Sigmoid colon (tissue), 7 donors: ENCODE measurements at places on chromosomes 1 and 21. TPM values are rescaled to one million over a fixed set of nuclear protein-coding genes. Genes with fewer than 3 reads are reported as not detected.

TSPEAR gene
- not detected for total RNA-seq

RGS1 gene
- 153 TPM for total RNA-seq

SOX13 gene
- total RNA-seq = 30.9 TPM

YIPF1 gene
- 19.7 TPM for total RNA-seq

PTAFR gene
- 5.0 TPM for total RNA-seq

EDARADD gene
- not detected for total RNA-seq

ANKRD65 gene
- 23.0 TPM for total RNA-seq

GPR52 gene
- total RNA-seq = 1.5 TPM

AUNIP gene
- not detected for total RNA-seq

TRPM2 gene
- total RNA-seq = 1.6 TPM

MYOM3 gene
- total RNA-seq = under 0.01 TPM

PIGV gene
- total RNA-seq = 16.8 TPM

DNA sequence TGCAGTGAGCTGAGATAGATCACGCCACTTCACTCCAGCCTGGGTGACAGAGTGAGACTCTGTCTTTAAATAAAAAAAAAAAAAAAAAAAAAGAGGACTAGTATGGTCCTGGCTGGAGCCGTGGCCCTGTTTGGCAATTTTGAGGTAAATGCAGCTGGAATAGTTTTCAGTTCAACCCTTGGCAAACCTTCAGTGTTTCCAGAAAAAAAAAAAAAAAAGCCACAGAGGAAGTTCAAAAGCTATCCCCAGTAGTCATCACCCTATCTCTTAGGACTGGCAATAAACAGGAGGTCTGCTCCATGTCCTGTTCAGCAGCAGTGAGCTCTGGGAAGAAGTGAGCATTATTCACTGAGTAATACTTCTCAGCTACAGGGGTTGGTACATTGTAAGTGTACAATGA is 56.8 kb upstream of the ERRFI1 start:
- no peaks in the 10 kb centered on the region for H3K27me3 ChIP-seq
- H3K4me3 ChIP-seq = no peak overlapping the region
- peak overlapping the region; percentile 74 for H3K27ac ChIP-seq
- no peaks in the 10 kb centered on the region for H3K36me3 ChIP-seq
- no peak for DNase-seq

DNA sequence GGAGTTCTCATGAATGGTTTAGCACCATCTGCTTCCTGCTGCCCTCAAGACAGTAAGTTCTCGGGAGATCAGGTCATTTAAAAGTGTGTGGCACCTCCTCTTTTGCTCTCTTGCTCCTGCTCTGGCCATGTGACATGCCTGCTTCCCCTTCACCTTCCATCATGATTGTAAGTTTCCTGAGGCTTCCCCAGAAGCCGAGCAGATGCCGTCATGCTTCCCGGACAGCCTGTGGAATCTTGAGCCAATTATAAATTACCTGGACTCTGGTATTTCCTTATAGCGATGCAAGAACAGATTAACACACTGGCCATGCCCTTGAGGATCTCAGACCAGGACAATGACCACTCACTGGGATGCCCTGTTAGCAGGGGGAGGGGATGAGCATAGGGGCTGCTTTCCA is 212.3 kb downstream of the MATN1 start:
- no peaks in the 10 kb centered on the region for H3K4me1 ChIP-seq
- no peak overlapping the region for H3K27ac ChIP-seq
- H3K27me3 ChIP-seq = no peaks in the 10 kb centered on the region

GRCh38 chr1:76576876-76577524 is 290.3 kb upstream of the ST6GALNAC5 start:
- no peaks in the 10 kb centered on the region for H3K27me3 ChIP-seq
- DNase-seq = no peak
- no peaks in the 10 kb centered on the region for H3K4me1 ChIP-seq
- H3K36me3 ChIP-seq = no peaks in the 10 kb centered on the region

GRCh38 chr1:1058921-1059493 is 15.1 kb downstream of the RNF223 start:
- H3K27ac ChIP-seq = no peak overlapping the region
- peaks cover 11% of the 10 kb centered on the region for H3K36me3 ChIP-seq
- H3K27me3 ChIP-seq = peaks cover 48% of the 10 kb centered on the region
- H3K4me1 ChIP-seq = no peaks in the 10 kb centered on the region
- peak overlapping the region; percentile 46 for H3K4me3 ChIP-seq

GRCh38 chr1:66396212-66396890 is 137.6 kb upstream of the SGIP1 start:
- H3K4me1 ChIP-seq = no peaks in the 10 kb centered on the region
- H3K36me3 ChIP-seq = no peaks in the 10 kb centered on the region
- no peak overlapping the region for H3K4me3 ChIP-seq

GRCh38 chr1:11568687-11569086 is 85.5 kb downstream of the FBXO2 start:
- no peak for DNase-seq
- no peaks in the 10 kb centered on the region for H3K4me1 ChIP-seq
- no peak overlapping the region for H3K4me3 ChIP-seq
- no peak overlapping the region for H3K27ac ChIP-seq

GRCh38 chr1:116325922-116326321 is 47.1 kb upstream of the ATP1A1 start:
- no peaks in the 10 kb centered on the region for H3K4me1 ChIP-seq
- DNase-seq = no peak
- no peaks in the 10 kb centered on the region for H3K36me3 ChIP-seq

- H3K36me3 ChIP-seq = peaks cover 21% of the 10 kb centered on the region
- no peak overlapping the region for H3K4me3 ChIP-seq
- H3K4me1 ChIP-seq = peaks cover 14% of the 10 kb centered on the region
- peak; percentile 72 for DNase-seq
- H3K27me3 ChIP-seq = no peaks in the 10 kb centered on the region
Observed at GRCh38 chr1:44294588-44295007, 60.5 kb downstream of the ERI3 start.

GRCh38 chr1:191398551-191398950 is 759.7 kb upstream of the RGS18 start:
- no peak overlapping the region for H3K27ac ChIP-seq
- H3K4me1 ChIP-seq = no peaks in the 10 kb centered on the region
- no peaks in the 10 kb centered on the region for H3K27me3 ChIP-seq
- H3K4me3 ChIP-seq = no peak overlapping the region

GRCh38 chr1:32997381-32997891 is 32.8 kb upstream of the RNF19B start:
- no peaks in the 10 kb centered on the region for H3K27me3 ChIP-seq
- peak overlapping the region; percentile 30 for H3K27ac ChIP-seq
- DNase-seq = no peak

DNA sequence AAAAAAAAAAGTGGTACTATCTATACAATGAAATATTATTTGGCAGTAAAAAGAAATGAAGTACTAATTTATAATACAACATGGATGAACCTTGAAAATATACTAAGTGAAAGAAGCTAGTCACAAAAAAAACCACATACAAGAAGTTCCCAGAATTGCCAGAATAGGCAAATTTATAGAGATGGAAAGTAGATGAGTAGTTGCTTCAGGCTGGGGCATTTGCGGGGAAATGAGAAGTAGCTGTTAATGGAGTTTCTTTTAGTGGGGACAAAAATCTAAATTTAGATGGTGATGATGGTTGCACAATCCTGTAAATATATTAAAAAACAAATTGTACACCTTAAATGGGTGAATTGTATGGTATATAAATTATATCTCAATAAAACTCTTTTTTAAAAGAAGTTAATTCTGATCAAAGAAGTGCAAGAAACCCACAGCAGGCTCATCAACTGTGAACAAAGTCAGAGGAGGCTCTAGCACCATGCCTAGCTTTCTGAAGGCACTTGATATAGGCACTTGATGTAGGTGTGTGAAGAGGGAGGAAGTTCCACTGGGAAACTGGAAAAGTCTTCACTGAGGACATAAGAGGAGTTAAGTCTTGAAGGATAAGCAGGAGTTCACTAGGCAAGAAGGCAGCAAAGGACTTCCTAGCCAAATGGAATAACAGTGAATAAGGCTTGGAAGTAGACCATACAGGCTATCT is 52.5 kb downstream of the DMAP1 start:
- no peak overlapping the region for H3K4me3 ChIP-seq
- DNase-seq = no peak
- peaks cover 5% of the 10 kb centered on the region for H3K4me1 ChIP-seq
- no peak overlapping the region for H3K27ac ChIP-seq
- no peaks in the 10 kb centered on the region for H3K27me3 ChIP-seq
- no peaks in the 10 kb centered on the region for H3K36me3 ChIP-seq

GRCh38 chr21:38993561-38993960 is 187.8 kb downstream of the ETS2 start:
- H3K4me3 ChIP-seq = no peak overlapping the region
- H3K4me1 ChIP-seq = peaks cover 57% of the 10 kb centered on the region
- H3K27me3 ChIP-seq = no peaks in the 10 kb centered on the region

DNA sequence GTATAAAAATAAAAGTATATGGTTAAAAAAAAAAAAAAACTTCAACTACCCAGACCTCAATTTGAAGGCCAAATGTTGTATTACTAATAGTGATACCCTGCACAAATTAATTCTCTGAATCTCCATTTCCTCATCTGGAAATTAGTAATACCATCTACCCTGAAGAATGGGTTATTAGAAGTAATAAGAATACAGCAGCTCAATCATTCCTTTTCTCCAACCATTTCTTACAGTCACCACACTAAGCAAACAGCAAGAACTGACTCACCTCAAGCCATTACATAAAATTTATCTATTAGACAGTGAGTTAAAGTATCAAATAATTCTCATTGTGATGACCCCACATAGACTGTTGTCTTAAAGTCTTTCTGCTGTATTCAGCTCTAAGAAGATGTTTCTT is 39.6 kb downstream of the RERE start:
- H3K36me3 ChIP-seq = no peaks in the 10 kb centered on the region
- no peak overlapping the region for H3K4me3 ChIP-seq
- H3K27me3 ChIP-seq = no peaks in the 10 kb centered on the region
- no peak overlapping the region for H3K27ac ChIP-seq

- no peak for DNase-seq
- no peaks in the 10 kb centered on the region for H3K4me1 ChIP-seq
- no peak overlapping the region for H3K4me3 ChIP-seq
- no peak overlapping the region for H3K27ac ChIP-seq
- H3K36me3 ChIP-seq = no peaks in the 10 kb centered on the region
Observed at GRCh38 chr1:70738624-70739023, 309.0 kb downstream of the PTGER3 start.

DNA sequence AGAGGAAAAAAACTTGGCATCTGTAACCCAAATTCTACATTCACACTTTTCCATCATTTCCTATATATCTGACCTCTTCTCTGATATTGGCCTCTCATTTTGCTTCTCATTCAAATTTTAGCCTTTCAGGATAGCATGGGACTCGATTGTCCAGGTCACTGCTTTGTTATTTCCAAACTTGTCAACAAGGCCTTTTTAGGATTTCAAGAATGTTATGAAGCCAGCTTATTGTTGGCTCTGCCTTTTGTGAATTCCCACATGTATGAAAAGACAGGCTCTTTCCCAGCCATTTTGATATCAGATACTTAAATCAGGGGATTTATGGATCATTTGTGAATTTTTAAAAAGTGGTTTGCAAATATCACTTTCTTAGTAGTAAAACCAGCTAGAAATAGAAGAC is 663.5 kb downstream of the NCAM2 start:
- no peak overlapping the region for H3K4me3 ChIP-seq
- H3K27ac ChIP-seq = no peak overlapping the region
- no peaks in the 10 kb centered on the region for H3K27me3 ChIP-seq
- no peaks in the 10 kb centered on the region for H3K36me3 ChIP-seq

DNA sequence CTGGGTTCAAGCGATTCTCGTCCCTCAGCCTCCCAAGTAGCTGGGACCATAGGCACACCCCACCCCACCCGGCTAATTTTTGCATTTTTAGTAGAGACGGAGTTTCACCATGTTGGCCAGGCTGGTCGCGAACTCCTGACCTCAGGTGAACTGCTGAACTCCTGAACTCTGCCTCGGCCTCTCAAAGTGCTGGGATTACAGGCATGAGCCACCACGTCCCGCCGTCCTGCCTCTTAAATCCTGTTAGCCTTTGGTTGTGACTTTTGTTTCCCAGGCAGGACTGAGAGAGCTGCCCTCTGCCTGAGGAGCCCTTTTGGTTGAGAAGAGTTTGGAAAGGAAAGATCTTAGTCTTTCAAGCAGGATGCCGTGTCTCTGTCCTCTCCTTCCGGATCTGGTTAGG is 59.3 kb upstream of the C1orf174 start:
- H3K4me1 ChIP-seq = peaks cover 5% of the 10 kb centered on the region
- H3K36me3 ChIP-seq = no peaks in the 10 kb centered on the region
- DNase-seq = no peak
- H3K27ac ChIP-seq = no peak overlapping the region
- no peak overlapping the region for H3K4me3 ChIP-seq
- peaks cover 23% of the 10 kb centered on the region for H3K27me3 ChIP-seq

DNA sequence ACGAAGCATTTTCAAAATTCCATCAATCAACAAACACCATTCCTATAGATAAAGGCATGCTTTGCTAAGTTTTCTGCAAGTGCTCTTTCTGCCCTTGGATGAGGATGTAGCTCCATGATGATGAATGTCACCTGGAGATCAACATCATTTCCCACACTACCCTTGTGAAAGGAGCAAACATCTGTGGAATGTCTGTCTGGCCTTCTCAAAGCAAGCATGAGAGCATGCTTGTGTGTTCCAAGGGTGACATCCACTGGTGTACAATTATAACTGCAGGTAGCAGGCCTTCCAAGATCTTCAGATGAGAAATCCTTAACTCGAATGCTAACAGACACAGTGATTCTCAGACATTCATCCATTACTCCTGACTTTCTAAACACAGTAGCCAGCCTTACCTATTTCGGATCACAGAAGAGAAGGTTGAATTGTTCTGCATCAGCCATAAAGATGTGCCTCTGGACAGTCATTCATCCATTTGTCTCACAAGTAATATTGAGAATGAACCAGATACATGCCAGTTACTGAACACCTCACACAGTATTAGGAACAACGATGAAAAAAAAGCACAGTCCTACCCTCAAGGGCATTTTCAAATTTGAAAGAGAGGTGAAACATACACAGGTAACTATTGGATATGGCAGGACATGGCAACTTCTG is 162.4 kb downstream of the TPR start:
- no peak overlapping the region for H3K4me3 ChIP-seq
- peak; percentile 69 for DNase-seq
- peaks cover 8% of the 10 kb centered on the region for H3K4me1 ChIP-seq
- no peak overlapping the region for H3K27ac ChIP-seq
- no peaks in the 10 kb centered on the region for H3K27me3 ChIP-seq

DNA sequence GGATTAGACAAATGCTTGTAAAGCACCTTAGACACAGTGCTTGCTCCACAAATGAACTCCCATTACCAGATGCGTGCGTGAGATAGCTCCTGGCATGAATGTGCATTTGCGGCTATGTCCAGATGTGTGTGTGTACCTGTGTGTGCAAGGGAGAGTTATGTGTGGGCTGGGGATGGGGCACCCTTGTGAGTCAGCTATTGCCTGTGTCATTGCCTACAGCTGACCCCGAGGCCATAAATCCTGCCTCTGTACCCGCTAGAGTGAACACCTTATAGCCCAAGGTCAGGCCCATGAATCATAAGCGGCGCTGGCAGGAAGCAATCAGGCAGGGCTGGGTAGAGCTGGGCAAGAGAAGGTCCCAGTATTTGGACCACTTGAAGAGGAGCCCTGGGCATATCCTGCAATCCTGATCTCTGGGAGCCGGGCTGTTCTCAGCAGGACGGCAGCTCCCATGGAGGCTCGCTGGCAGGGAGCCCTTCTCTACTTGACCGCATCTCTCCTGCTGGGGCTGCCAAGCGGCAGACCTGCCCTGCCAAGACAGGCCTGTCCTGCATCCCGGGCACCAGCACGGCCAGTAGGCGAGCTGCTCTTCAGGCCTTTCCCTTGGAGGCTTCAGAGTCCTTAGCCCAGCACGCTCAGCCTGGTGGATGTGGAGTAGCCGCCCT is 86.4 kb downstream of the TMEM53 start:
- H3K36me3 ChIP-seq = no peaks in the 10 kb centered on the region
- H3K27ac ChIP-seq = no peak overlapping the region
- H3K27me3 ChIP-seq = no peaks in the 10 kb centered on the region
- no peak for DNase-seq
- no peak overlapping the region for H3K4me3 ChIP-seq
